CD8-positive, alpha-beta memory T cell (primary cell): ENCODE measurements at places on chromosomes 2 and 18. TPM values are rescaled to one million over a fixed set of nuclear protein-coding genes. Genes with fewer than 3 reads are reported as not detected.

- H3K4me3 ChIP-seq: no peak overlapping the region
- no peak overlapping the region for H3K27ac ChIP-seq
- H3K4me1 ChIP-seq: no peaks in the 10 kb centered on the region
- no peaks in the 10 kb centered on the region for H3K36me3 ChIP-seq
Measured at GRCh38 chr18:36381075-36381474, 83.6 kb downstream of the FHOD3 start.

GRCh38 chr2:63283273-63283672, 232.6 kb downstream of the OTX1 start:
- DNase-seq: no peak
- H3K4me1 ChIP-seq: no peaks in the 10 kb centered on the region
- H3K27me3 ChIP-seq: no peaks in the 10 kb centered on the region
- no peak overlapping the region for H3K27ac ChIP-seq

DNA sequence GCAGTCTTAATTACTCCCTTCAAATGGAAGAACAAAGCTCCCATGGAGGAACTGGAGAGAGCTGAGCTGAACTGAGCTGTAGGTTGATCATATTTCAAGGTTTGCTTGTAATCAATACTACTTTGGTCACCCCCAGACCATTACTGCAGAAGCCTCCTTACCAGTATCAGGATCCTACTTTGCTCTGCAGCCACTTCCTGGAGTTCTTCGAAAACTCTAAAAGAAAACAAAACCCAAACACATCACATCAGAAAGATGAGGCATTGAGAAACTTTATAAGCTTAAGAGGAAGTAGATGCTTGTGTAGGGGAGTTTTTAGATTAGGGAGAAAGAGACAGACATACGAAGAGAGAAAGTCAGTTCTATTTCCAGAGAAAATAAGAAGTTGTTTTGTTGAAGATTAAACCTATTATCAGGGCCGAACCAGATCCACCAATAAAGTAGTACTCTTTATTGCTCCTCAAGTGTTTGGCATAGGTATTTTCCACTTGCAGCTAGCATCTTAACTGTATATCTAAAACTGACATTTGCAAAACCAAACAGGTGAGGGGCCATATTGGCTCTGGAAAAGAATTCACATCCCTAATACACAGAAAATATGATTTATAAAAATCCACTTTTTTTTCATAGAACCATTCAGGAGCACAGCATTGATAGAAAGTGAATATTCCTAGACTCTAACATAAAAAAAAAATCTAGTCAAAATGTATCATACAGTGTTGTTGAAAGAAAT, 166.9 kb upstream of the KLF7 start:
- DNase-seq: no peak
- no peak overlapping the region for H3K27ac ChIP-seq
- H3K36me3 ChIP-seq: no peaks in the 10 kb centered on the region

- H3K27ac ChIP-seq: peak overlapping the region; percentile 13
- H3K4me1 ChIP-seq: peaks cover 49% of the 10 kb centered on the region
- peak overlapping the region; percentile 33 for H3K4me3 ChIP-seq
- peak; percentile 93 for DNase-seq
- no peaks in the 10 kb centered on the region for H3K36me3 ChIP-seq
Measured at GRCh38 chr2:201231781-201232466, 28.4 kb upstream of the CASP8 start.

DNA sequence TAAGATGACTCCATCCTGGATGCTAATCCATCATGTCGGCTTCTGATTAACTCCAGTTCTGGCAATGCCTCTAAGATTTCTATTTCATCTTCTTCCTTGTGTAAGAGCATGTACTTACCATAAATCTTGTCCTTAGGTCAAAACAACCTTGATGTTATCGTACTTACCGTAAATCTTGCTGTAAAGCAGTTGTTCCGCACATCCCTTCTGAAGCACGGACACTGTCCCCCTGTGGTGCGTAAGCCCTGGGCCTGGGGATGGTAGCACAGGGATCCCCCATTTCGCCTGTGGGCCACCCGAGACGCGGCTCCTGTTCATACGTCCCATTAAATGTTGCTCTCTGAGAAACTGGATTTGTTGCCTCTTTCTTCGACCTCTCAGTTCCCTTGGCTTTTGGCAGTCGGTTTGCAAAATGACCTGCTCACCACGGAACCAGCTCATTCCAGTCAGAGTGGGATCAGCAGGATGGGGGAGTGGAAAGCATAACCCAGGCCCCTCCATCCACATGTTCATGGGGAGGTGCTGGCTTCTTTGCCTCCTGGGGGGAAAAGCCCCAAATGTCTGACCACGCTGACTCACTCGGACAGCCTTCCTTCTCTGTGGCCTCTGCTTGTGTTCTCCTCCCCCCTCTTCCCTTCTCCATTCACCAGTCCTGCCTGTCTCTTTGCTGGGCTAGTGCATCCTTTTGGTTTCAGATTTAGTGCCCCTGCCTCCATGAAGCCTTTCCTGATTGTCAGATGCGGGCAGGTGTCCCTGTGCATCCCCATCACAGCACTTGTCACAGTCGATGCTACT, 49.9 kb downstream of the RAB31 start:
- no peaks in the 10 kb centered on the region for H3K4me1 ChIP-seq
- no peak for DNase-seq
- no peaks in the 10 kb centered on the region for H3K27me3 ChIP-seq
- H3K27ac ChIP-seq: no peak overlapping the region
- no peak overlapping the region for H3K4me3 ChIP-seq

DNA sequence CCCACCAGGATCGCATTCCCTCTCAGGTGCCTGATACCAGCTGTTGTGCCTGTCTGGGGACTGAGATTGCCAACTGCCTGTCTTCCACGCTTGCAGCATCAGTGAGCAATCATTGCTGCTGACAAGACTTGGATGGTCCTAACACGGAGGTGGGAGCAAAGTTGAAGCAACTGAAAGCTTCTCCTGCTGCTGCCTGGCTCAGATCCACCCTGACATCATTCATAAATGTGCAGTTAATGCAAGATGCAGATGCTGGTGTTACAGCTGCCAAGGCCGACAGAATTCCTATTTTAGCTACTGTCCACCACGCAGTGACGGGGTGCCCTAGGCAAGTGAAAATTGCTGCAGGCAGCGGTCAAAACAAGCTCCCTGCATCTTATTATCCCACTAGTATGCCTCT, 131.4 kb downstream of the VWC2L start:
- H3K27me3 ChIP-seq: no peaks in the 10 kb centered on the region
- no peaks in the 10 kb centered on the region for H3K4me1 ChIP-seq
- no peak overlapping the region for H3K4me3 ChIP-seq
- no peak overlapping the region for H3K27ac ChIP-seq
- no peak for DNase-seq

- H3K4me3 ChIP-seq: no peak overlapping the region
- H3K27me3 ChIP-seq: no peaks in the 10 kb centered on the region
- H3K27ac ChIP-seq: no peak overlapping the region
- H3K4me1 ChIP-seq: no peaks in the 10 kb centered on the region
Measured at GRCh38 chr2:150274108-150274507, 213.4 kb downstream of the RND3 start.

DNA sequence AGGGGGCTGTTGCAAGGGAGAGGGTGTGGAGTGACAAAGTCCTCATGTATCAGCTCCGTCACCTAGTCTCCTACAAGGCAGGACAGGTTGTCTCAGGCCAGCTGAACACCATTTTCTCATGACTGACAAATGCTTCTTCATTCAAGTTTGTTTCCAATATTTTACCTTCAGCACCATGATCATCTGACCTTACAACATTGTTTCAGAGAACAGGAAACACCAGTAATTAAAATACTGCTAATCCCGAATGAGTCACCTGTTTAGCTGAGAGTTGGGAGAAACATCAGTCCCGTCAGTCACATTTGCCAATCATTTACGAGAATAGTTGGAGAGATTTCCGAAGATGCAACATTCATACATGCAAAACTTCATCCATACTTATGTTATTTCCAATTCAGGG, 25.7 kb upstream of the SP5 start:
- no peak overlapping the region for H3K4me3 ChIP-seq
- H3K4me1 ChIP-seq: no peaks in the 10 kb centered on the region
- H3K27ac ChIP-seq: no peak overlapping the region
- no peaks in the 10 kb centered on the region for H3K36me3 ChIP-seq

- H3K4me1 ChIP-seq: no peaks in the 10 kb centered on the region
- no peaks in the 10 kb centered on the region for H3K27me3 ChIP-seq
- DNase-seq: no peak
- H3K36me3 ChIP-seq: no peaks in the 10 kb centered on the region
Measured at GRCh38 chr18:6624271-6624660, 105.2 kb upstream of the ARHGAP28 start.

- no peak overlapping the region for H3K4me3 ChIP-seq
- no peak for DNase-seq
- H3K4me1 ChIP-seq: no peaks in the 10 kb centered on the region
Measured at GRCh38 chr18:10101729-10102128, 187.9 kb downstream of the VAPA start.

GRCh38 chr2:65276609-65277008, 49.0 kb downstream of the ACTR2 start:
- peaks cover 12% of the 10 kb centered on the region for H3K4me1 ChIP-seq
- no peak for DNase-seq
- H3K4me3 ChIP-seq: no peak overlapping the region

GRCh38 chr18:9802175-9803062, 83.4 kb upstream of the TXNDC2 start:
- no peaks in the 10 kb centered on the region for H3K27me3 ChIP-seq
- peak overlapping the region; percentile 88 for H3K27ac ChIP-seq
- no peak for DNase-seq
- no peak overlapping the region for H3K4me3 ChIP-seq
- no peaks in the 10 kb centered on the region for H3K4me1 ChIP-seq

- no peak overlapping the region for H3K27ac ChIP-seq
- no peaks in the 10 kb centered on the region for H3K4me1 ChIP-seq
- no peaks in the 10 kb centered on the region for H3K36me3 ChIP-seq
- H3K27me3 ChIP-seq: no peaks in the 10 kb centered on the region
- DNase-seq: no peak
Measured at GRCh38 chr18:68299906-68300305, 415.0 kb downstream of the TMX3 start.

- no peak overlapping the region for H3K27ac ChIP-seq
- no peak overlapping the region for H3K4me3 ChIP-seq
- H3K4me1 ChIP-seq: no peaks in the 10 kb centered on the region
- H3K36me3 ChIP-seq: no peaks in the 10 kb centered on the region
Measured at GRCh38 chr18:25832001-25832604, 258.3 kb downstream of the SS18 start.

GRCh38 chr2:166067229-166067628, 60.6 kb downstream of the SCN1A start:
- H3K36me3 ChIP-seq: no peaks in the 10 kb centered on the region
- no peak for DNase-seq
- H3K27ac ChIP-seq: no peak overlapping the region
- no peaks in the 10 kb centered on the region for H3K4me1 ChIP-seq

- H3K27ac ChIP-seq: no peak overlapping the region
- H3K4me3 ChIP-seq: no peak overlapping the region
Measured at GRCh38 chr2:136005462-136006196, 20.2 kb upstream of the DARS1 start.

DNA sequence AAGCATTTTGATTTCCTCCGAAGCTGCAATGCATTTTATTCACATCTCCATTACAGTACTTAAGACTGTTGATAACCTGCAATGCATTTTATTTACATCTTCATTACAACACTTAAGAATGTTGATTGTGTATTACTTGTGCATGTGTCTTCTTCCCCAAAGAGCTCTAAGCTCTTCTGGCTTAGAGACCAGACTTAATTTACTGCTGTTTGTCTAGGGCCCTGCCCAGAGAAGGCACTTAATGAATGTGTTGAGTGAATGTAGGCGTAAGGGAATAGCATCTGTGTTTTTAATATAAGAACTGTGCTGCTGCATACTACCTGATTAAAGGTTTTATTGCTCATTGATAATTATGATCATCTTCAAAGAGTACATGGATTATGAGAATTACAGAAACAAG, 295.6 kb downstream of the ZNF385B start:
- no peak overlapping the region for H3K4me3 ChIP-seq
- no peak overlapping the region for H3K27ac ChIP-seq
- no peak for DNase-seq
- H3K4me1 ChIP-seq: no peaks in the 10 kb centered on the region
- no peaks in the 10 kb centered on the region for H3K36me3 ChIP-seq

GRCh38 chr2:72413716-72414115, 266.1 kb upstream of the CYP26B1 start:
- H3K27me3 ChIP-seq: no peaks in the 10 kb centered on the region
- no peak for DNase-seq
- H3K27ac ChIP-seq: no peak overlapping the region

GRCh38 chr2:10007435-10007834, 35.9 kb upstream of the KLF11 start:
- H3K27ac ChIP-seq: no peak overlapping the region
- no peak overlapping the region for H3K4me3 ChIP-seq
- H3K36me3 ChIP-seq: no peaks in the 10 kb centered on the region
- no peaks in the 10 kb centered on the region for H3K4me1 ChIP-seq

DNA sequence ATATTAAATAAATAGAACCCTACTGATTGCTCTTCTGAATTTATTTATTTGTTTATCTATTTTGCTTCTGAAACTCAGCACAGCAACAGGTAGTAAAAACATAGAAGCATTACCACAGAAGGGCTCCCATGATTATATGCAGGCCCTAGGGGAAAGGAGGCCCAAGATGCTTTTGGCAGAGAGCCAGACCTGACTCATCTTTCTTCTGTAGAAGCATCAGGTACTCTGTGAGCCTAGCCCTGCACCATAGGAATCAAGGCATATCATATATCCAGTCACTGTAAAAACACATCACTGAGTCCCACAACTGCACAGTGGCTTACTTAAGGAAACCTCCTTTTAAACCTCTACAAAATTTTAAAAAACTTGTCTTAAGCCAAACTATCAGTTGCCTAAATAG, 1.8 kb downstream of the SCN9A start:
- H3K27ac ChIP-seq: no peak overlapping the region
- no peak for DNase-seq
- H3K27me3 ChIP-seq: no peaks in the 10 kb centered on the region
- no peaks in the 10 kb centered on the region for H3K4me1 ChIP-seq
- H3K36me3 ChIP-seq: no peaks in the 10 kb centered on the region
- no peak overlapping the region for H3K4me3 ChIP-seq

Gene DLX1
- total RNA-seq: not detected

Gene PLEKHH2
- total RNA-seq: 0.48 TPM

Gene PLCD4
- total RNA-seq: 0.16 TPM

Gene TRABD2A
- 20.3 TPM for total RNA-seq

Gene TCF7L1
- total RNA-seq: not detected

Gene SLC14A1
- total RNA-seq: 2.3 TPM

Gene SERPINB3
- total RNA-seq: not detected

Gene CAPN14
- total RNA-seq: 0.31 TPM

Gene SIX3
- total RNA-seq: not detected
